ENCODE measurements at places on chromosomes 3 and 15. TPM values are rescaled to one million over a fixed set of nuclear protein-coding genes. Genes with fewer than 3 reads are reported as not detected.

SKOR1 gene
- 0.05 TPM for total RNA-seq

CORO2B gene
- 4.1 TPM for total RNA-seq

C2CD4B gene
- 0.19 TPM for total RNA-seq

ILDR1 gene
- total RNA-seq, result not detected

TSPAN3 gene
- total RNA-seq, result 451 TPM

EPHB1 gene
- 0.23 TPM for total RNA-seq

TMEM207 gene
- total RNA-seq, result not detected

AMIGO3 gene
- total RNA-seq, result 0.17 TPM

RSL24D1 gene
- total RNA-seq, result 89.0 TPM

PLSCR5 gene
- not detected for total RNA-seq

ITIH1 gene
- not detected for total RNA-seq

TIGIT gene
- total RNA-seq, result not detected

B3GNT5 gene
- 21.6 TPM for total RNA-seq

SH3BP5 gene
- 17.7 TPM for total RNA-seq

PRICKLE2 gene
- total RNA-seq, result 2.8 TPM

PPP1R14D gene
- 0.33 TPM for total RNA-seq

CAND2 gene
- total RNA-seq, result 0.41 TPM

REC114 gene
- not detected for total RNA-seq

UNC45A gene
- 54.0 TPM for total RNA-seq

TUSC7 gene
- not detected for total RNA-seq

SPTBN5 gene
- total RNA-seq, result 0.25 TPM

C2CD4A gene
- 0.17 TPM for total RNA-seq

OR5K2 gene
- not detected for total RNA-seq

FBLN2 gene
- total RNA-seq, result 2.1 TPM

ECE2 gene
- not detected for total RNA-seq
